ENCODE measurements at places on chromosomes 16 and 17.

- DNase-seq: no peak
These were observed 277.6 kb downstream of the CBLN1 start for GRCh38 chr16:49003992-49004391.

GRCh38 chr17:81295676-81296381 lies 722 bp upstream of the SLC38A10 start:
- DNase-seq: peak; percentile 36

GRCh38 chr16:74053826-74054225 lies 242.8 kb upstream of the PSMD7 start:
- DNase-seq: no peak

GRCh38 chr17:50200457-50201275 lies 765 bp downstream of the COL1A1 start:
- peak; percentile 85 for DNase-seq

GRCh38 chr17:39676198-39676819 lies 8.1 kb downstream of the PNMT start:
- peak; percentile 47 for DNase-seq

- no peak for DNase-seq
These were observed 14.9 kb downstream of the PDIA2 start for GRCh38 chr16:297832-298231.

- no peak for DNase-seq
These were observed 6.7 kb upstream of the LPO start for GRCh38 chr17:58231641-58232040.

GRCh38 chr17:66177048-66177447 lies 14.9 kb downstream of the CEP112 start:
- DNase-seq: no peak

GRCh38 chr17:4365628-4366326 lies 698 bp downstream of the UBE2G1 start:
- DNase-seq: no peak

GRCh38 chr17:70127221-70127873 lies 42.0 kb upstream of the KCNJ2 start:
- no peak for DNase-seq

DNA sequence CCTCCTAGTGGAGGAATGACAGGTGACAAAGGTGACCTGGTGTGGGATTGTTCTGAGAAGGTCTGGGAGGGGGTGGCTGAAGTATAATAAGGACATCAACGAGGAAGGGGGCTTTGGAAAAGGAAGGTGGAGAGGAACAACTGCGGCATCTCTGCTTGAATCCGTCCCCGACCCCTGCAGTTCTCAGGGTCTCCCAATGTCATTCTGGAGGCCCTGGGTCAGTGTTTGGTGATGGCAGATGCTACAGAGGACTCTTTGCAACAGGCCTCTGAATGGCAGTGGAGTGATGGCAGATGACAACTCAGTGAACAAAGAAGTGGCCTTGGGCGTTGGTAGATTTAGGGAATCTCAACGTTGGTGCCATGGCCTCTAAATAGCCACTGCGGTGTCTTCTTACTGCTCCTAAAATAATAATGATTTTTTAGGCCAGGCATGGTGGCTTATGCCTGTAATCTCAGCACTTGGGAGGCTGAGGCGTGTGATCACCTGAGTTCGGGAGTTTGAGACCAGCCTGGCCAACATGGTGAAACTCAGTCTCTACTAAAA lies 1.3 kb downstream of the ENGASE start:
- DNase-seq: no peak

DNA sequence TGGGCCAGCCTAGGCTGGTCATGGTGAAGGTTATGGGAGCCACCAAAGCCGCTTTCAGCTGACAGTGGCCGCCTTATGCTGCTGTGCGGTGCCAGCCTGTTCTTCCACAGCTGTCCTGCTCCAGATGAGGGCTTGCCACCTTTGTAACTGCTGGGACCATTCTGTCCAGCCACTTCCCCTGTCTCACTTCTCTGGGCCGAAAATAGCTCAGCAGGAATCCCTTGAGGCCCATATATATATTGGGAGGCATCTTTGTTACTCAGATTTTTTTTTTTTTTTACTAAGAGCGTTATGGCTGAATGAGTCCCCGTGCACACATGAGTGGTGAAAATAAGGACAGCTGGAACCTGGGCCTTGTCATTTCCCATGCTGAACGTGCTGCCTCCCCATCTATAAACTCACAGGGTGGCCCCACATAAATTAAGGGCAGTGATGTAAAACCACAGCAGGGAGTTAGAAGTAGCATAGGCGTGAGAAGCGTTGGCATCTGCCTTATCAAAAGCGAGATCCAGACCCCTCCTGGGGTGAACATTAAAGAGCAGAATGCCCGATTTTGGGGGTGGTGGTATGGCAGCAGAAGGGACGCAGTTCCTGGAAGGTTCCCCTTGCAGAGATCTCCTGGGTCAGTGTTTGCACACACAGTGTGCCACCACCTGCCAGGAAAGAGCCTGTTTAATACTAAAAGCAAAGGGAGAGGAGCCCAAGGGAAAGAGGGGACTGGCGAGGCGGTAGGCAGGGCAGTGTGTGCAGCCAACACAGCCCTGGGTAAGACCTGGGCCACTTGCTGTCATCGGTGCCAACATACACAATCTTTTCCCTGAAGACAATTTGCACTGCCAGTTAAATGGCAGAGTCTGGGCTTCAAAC lies 57.8 kb downstream of the USP43 start:
- DNase-seq: no peak

DNA sequence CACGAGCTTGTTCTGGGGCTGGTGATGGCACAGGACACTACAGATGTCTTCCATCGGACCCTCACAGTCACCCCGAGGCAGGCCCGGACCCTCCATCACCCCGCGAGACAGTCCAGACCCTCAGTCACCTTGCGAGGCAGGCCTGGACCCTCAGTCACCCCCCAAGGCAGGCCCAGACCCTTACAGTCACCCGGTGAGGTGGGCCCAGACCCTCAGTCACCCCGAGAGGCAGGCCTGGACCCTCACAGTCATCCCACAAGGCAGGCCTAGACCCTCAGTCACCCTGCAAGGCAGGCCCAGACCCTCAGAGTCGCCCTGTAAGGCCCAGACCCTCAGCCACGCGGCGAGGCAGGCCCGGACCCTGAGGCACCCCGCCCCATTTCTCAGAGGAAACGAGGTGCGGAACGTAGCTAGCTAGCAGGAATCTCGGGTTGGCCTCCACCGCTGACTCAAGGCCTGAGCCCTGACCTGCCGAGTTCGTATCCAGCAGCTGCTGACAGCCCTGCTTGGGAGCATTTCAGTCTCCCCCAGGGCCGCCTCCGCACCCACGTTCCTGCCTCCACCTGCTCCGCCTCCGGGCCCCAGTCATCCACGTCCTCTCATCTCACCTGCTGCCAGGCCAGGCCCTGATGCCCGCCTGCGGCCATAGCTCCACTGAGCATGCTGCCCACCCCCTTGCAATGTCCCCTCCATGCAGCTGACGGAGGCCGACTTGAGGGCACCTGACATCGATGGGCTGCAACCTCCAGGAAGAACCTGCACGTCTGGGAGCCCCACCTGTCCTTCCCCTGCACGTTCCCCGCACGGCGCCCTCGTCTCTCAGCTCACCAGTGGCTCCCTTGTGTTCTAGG lies 28.7 kb downstream of the RPH3AL start:
- DNase-seq: no peak

- DNase-seq: peak; percentile 72
These were observed 10.7 kb upstream of the CENPV start for GRCh38 chr17:16363749-16364536.

GRCh38 chr16:1745181-1745899 lies 26.0 kb downstream of the NME3 start:
- DNase-seq: no peak

DNA sequence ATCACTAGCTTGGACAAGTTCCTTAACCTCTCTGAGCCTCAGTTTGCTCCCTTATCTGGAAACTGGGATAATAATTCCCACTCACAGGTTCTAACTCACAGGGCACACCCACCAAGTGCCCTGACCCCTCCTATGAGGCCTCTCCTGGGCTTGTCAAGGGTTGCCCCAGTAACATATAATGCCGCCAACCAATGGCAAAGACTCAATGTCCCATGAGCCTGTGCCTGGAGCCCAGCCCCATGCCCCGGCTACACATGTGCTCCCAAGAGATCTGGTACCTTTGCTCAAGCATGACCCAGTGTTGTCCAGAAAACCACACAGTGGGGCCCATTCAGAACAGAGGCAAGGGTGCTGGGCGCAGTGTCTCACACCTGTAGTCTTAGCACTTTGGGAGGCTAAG lies 8.5 kb upstream of the FBXL19 start:
- DNase-seq: no peak

- no peak for DNase-seq
These were observed 35.2 kb downstream of the SLC7A5 start for GRCh38 chr16:87834005-87834667.

- DNase-seq: no peak
These were observed 22.8 kb downstream of the IRX5 start for GRCh38 chr16:54953461-54953860.

- DNase-seq: no peak
These were observed 30.0 kb upstream of the USP22 start for GRCh38 chr17:21072745-21073197.

GRCh38 chr17:72176516-72176851 lies 55.7 kb downstream of the SOX9 start:
- no peak for DNase-seq

GRCh38 chr16:65932350-65933072 lies 434.0 kb upstream of the CDH5 start:
- DNase-seq: no peak

DNA sequence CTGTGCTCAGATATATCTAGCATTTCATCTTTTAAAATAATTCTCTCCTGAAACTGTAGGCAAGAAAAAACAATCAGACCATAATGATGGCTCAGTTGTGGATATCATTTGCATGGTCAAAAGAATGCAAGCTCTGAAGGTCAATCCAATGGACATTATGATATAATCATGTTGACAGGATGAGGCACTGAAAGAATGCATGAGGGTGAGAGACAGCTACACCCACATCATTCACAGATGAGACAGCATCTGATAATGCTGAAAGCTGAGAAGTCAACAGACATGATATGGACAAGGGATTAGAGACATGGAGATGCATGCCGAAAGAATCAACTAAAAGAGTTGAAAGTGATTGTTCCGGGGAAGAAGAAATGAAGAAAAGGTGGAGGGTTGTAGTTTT lies 346.4 kb upstream of the CDH5 start:
- DNase-seq: no peak

DNA sequence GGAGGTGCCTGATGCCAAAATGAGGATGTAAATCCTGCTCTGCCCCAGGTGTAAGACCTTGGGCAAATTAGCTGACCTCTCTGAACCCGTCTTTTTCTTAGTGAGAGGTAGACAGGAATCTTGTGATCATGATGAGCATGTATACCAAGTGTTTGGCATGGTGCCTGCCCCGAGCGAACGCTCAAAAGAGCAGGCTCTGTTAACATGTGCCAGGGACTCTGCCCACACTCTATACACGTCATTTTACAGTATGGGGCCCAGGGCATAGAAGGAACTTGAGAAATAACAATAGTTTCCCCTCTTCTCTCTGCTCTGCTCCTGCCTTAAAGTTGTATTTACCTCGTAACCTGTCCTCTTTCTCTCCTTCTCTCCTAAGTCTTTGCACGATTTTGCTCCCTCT lies 9.3 kb upstream of the MAF start:
- no peak for DNase-seq

DNA sequence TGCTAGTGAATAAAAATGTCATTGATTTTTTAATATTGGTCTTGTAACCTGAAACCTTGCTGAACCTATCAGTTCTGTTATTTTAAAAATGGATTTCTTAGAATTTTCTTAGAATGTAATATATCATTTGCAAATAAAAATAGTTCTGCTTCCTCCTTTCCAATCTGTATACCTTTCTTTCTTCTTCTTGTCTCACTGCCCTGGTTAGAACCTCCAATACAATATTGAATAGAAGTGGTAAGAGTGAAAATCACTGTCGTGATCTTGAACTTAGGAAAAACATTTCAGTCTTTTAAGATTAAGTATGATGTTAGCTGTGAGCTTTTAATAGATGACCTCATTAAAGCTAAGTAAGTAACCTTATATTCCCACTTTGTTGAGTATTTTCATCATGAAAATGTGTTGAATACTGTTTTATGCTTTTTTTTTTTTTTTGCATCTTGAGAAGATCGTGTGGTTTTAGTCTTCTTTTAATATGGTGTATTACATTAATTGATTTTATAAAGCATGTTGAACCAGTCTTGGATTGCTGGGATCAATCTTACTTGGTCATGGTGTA lies 104.8 kb upstream of the NACA2 start:
- DNase-seq: no peak

DNA sequence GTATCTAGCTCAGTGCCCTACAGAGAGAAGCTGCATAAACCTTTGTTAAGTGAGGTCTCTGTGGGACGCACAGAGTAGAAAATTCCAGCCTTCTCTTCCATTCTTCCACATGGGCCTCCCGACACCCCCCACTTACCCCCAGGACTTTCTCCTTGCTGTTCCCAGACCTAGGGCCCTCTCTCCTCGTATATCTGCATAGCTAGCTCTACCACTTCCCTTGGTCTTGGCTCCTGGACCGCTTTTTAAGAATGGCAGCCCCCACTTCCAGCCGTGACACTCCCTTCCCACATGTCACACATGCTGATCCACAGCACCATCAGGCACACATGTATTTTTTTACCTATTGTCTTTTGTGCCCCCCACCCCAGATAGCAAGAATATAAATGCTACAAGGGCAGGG lies 16.7 kb upstream of the FOXJ1 start:
- DNase-seq: no peak

DNA sequence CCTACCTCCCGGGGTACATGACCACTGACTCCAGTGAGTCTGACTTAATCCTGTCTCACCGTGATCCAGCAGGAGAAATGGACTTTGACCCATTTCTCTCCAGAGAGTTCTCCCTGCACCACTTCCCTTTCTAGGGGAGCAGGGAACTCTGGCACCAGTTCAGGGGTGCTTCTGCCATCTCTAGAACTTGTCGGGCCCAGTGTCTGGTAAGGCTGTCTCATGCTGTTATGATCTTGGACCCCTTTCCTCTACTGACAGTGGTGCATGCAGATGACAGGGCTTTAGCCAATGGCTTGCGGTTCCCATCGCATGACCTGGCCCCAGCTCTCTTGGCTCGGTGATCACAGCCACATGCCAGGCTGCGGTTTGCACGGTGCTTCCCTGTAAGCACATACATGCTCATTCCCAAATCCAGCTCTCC lies 62.0 kb downstream of the SLC39A11 start:
- no peak for DNase-seq

GRCh38 chr17:68646626-68647526 lies 45.7 kb upstream of the FAM20A start:
- DNase-seq: no peak

GRCh38 chr17:45433159-45433535 lies 477 bp upstream of the ARHGAP27 start:
- no peak for DNase-seq

Data from effector memory CD8-positive, alpha-beta T cell (primary cell).